ENCODE measurements at places on chromosomes 16 and 17.

DNA sequence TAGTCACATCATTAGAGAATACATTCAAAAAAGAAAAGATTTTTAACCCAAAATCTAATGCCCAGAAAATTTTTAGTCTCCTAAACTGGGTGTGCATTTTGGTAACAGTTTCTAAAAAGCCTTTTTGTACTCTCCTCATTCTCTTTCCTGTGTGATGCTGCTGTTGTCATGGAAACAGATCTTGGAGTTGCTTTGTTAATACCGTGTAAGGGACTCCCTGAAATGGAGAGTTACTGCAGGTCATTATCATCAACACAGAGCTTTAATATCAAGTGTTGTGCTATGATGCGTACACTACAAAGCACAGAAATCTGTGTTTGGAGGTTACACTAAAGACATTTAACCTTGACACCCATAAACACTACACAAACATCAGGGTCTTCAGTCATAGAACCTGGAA, 216.3 kb downstream of the PRKCA start:
- DNase-seq: no peak

GRCh38 chr16:81987706-81988105, 23.6 kb downstream of the SDR42E1 start:
- DNase-seq: no peak

DNA sequence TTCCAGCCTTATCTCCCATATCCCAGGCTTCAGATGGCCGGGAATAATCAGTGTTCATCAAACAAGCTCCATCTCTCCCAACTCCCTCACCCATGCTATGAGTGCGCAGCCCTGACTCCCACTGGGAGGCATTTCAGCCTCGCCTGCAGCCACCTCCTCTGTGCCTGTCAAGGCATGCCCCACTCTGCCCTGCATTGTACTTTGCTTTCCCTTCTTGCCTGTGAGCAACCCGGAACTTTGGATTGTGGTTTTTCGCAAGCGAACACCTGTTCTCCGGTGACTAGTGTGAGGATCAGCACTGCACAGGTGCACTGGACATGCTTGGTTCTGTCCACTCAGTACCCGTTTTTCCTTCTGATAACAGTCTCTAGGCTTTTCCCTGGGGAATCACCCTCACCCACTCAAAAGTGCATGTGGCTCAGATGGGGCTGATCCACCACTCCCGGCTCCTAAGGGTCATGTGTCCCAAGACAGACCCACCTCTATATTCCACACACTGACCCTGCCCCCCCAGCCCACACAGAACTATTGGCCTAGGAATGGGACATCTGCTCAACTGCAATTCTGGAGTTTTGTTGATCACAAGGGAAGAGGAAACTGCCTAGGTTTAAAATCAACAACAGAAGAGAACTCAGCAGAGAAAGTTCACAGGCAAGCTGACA, 9.1 kb downstream of the CHST6 start:
- DNase-seq: no peak

GRCh38 chr16:89576153-89577054, 846 bp downstream of the CPNE7 start:
- no peak for DNase-seq

GRCh38 chr17:61088556-61088955, 311.1 kb upstream of the TBX2 start:
- no peak for DNase-seq
